ENCODE measurements at places on chromosomes 4 and X.

DNA sequence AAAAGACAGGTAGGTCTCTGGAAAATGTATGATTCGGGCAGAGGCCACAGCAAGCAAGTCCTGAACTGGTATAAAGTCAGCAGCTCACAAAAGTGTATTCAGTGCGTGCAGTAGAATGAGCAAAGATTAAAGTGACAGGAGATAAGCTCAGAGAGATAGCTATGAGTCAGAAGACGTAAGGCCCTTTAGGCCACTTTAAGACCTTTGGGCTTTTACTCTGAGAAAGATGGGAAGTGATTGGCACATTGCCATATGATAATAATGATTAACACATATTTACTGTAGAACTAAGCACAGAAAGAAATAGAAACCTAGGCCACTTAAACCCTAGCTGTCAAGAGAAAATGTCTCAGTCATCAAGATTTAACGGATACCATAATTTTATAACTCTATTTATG lies 51.7 kb downstream of the TBCK start:
- DNase-seq, result no peak

DNA sequence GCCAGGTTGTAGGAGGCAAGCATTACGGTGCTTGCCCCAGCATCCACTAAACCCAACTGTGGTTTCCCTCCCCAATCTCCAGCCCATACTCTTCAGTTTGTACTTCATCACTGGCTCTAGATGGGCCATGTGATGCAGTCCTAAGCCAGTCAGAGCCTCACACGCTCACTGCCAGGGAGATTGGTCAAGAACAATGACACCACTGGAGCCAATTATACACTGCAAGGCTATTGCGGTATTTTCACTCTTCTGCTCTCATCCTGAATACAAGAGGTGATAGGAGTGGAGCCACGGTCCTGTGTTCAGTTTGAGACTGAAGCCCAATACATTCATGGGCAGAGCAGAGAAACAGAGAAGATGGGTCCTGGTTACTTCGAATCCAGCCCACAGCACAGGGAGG lies 58.4 kb downstream of the SEPSECS start:
- no peak for DNase-seq

DNA sequence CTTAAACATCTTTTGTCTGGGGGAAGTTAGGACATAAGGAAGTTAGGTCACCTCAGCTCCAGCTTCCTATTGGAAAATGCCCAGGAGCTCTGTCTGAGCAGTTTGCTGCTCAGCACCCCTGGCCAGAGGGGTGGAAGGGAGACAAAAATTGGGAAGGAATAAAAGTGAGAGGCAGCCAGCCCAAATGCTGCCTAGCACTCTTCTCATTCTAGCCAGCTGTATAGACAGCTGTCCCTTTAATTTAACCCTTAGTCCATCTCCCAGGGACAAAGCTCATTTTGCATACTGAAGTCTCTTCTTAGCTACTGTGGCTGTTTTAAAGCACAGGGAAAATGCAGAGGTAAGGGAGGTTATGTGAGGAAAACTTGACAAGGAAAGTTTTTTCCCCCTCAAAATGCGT lies 89.5 kb upstream of the CITED1 start:
- no peak for DNase-seq

GRCh38 chr4:119537586-119537985 lies 91.0 kb downstream of the PDE5A start:
- DNase-seq, result no peak

GRCh38 chr4:86174506-86174905 lies 185.3 kb downstream of the MAPK10 start:
- no peak for DNase-seq

GRCh38 chr4:122012735-122013134 lies 60.9 kb upstream of the TRPC3 start:
- DNase-seq, result no peak

DNA sequence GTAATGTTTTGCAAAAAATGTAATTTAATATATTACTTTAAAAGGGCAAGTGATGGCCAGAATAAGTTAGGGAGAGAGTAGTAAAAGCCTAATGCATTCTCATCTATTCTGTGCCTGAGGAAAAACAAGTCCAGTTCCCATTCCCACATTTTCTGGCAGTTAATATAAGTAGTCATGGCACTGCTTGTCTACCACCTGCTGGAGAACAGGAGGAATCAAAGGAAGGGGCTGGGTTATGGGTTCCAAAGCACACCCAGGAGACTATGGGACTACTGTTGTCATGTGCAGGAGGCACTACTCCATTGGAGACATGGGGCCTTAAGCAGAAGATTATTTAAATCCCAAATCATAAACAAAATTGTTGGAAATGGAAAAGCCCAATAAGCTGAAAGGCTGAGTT lies 2618.6 kb downstream of the ARAP2 start:
- no peak for DNase-seq

- no peak for DNase-seq
Measured at GRCh38 chrX:140065961-140066662, 100.8 kb upstream of the CXorf66 start.

GRCh38 chr4:20362148-20362547 lies 110.4 kb downstream of the SLIT2 start:
- DNase-seq, result no peak

DNA sequence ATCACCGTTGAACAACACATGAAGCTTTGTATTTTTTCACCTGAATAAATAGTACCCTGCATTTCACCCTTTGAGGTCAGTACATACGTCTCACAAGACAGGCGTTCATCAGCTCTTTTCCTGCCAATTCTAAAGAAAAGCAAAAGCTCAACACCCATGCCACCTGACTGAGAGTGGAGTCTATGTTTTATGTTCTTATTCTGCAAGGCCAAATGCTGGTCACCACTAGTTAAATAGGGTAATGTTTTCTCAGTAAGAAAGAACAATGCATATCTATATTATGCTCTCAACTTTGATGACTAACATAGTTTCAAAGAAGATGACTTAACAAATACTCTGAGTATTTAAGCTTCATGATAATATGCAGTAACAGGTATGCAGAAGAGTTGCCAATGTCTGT lies 336.3 kb upstream of the BMP3 start:
- no peak for DNase-seq

DNA sequence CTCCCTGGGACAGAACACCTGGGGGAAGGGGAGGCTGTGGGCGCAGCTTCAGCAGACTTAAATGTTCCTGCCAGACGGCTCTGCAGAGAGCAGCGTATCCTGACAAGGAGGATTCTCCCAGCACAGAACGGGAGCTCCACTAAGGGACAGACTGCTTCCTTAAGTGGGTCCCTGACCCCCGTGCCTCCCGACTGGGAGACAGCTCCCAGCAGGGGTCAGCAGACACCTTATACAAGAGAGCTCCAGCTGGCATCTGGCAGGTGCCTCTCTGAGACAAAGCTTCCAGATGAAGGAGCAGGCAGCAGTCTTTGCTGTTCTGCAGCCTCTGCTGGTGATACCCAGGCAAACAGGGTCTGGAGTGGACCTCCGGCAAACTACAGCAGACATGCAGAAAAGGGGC lies 44.5 kb upstream of the FAAH2 start:
- no peak for DNase-seq

DNA sequence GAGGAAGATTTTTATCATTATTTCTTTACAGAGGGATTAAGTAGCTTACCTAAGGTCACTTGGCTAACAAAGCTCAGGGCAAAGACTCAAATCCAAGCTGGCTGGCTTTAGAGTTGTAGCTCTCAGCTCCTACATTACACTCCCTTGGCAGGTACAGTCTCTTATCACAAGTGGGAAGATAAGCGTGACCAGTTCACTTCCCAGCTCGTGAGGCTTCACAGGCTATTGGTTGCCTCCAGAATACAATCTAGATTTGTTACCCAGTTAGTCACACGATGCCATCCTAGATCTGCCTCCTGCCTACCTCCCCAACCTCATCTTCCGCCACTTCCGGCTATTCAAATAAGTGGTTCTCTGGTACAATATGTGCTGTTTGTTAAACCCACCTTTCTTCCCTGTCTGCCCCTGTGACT lies 3.7 kb downstream of the MMRN1 start:
- no peak for DNase-seq

DNA sequence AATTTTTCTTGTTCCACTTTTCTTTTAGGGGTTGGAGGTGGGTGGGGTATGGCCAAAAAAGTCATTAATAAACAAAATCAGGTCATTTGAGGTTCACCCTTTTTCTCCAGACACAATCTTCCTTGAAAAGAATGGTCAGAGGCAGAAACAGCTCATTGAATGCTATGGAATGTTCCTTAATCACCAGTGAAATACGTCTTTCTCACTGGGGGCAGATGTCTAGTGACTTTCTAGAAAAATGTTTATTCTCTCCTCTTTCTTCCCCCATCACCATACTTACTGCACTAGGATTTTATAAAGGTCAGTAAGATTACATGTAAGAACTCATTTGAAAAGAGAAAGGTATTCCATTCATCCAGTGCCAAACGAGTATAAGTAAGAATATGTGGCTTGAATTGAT lies 44.5 kb downstream of the MGST2 start:
- DNase-seq, result no peak

DNA sequence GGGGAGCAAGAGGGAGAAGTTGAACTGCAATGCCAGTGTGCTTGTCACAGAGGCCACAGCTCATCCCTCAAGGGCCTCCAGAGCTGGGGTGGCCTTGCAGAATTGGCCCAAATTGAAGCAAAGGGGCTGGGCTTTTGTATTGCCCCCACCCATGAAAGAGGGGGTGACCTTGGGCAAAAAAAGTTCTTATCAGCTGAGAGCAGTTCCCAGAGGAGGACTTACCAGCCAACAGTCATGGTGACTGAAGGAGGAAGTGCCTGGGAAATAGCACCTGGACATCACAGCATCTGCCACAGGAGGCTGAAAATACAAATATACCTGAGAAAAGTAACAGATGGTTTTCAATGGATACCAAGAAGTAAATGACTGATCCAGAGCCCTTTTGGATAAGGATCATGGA lies 262.4 kb downstream of the MID1IP1 start:
- no peak for DNase-seq

DNA sequence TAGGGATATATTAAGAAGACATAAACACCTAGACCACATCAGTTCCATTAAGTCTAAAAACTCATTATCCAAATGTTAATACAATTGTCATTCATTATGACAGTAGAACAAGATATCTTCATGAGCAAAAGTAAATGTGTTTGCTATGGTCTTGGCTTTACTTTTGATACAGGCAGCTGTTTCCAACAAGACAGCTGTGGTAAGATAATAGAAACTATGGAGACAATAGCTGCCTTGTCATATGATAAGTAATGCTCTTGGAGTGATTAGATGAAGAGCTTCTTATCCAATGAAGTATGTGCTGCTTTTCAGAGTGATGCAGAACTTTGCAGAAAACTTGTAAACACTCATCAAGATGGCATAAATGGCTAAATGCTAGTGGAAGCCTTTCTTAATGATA lies 1066.0 kb downstream of the FSTL5 start:
- DNase-seq, result no peak

- DNase-seq, result no peak
Measured at GRCh38 chrX:16826207-16826606, 39.9 kb downstream of the TXLNG start.

DNA sequence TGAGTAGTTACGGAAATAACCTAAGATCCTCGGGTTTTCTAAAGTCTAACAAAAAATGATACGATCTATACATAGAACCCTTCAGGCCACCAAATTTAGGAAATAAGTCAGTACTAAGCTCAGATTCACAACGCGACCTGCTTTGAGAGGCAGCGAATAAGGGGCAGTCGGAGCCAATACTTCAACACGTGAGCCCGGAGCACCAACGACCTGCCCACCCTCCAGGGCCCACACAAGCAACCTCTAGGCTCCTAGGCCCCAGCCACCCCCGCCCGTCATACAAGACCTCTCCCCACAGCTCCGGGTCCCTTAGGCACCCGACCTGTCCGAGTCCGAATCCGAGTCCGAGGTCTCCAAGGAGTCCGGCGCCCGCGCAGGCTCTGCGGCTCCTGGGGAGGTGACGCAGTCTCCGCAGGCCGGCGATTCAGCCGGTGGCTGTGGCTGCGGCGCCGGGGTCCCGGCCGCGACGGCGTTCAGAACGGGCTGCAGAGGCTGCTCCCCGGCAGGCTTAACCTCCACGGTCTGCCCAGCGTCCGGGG lies 580 bp downstream of the NAF1 start:
- DNase-seq, result no peak

DNA sequence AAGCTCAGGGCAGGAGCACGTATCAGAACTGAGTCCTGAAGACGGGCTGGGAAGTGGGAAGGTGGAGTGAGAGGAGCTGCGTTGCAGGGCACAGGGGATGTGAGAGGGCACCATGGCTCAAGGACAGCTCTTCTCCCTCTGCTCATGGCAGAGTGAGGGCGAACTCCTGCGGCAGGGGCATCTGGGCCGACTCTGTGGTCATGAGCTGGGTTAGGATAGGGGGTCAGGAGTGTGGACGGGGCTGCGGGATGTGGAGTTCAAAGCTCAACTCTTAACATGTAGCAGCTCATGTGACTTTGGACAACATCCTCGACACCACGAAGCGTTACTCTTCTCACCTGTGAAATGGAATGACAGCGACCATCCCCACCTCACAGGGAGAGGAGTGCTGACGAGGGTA lies 19.4 kb upstream of the SORCS2 start:
- DNase-seq, result no peak

GRCh38 chr4:8343262-8343966 lies 73.9 kb downstream of the HTRA3 start:
- DNase-seq, result no peak

GRCh38 chrX:91081873-91082272 lies 352.8 kb upstream of the PABPC5 start:
- DNase-seq, result no peak

- no peak for DNase-seq
Measured at GRCh38 chr4:24642981-24643547, 58.7 kb upstream of the DHX15 start.

- no peak for DNase-seq
Measured at GRCh38 chr4:184846531-184846930, 20.8 kb upstream of the ACSL1 start.

GRCh38 chrX:10083809-10084208 lies 73.0 kb upstream of the CLCN4 start:
- DNase-seq, result no peak

DNA sequence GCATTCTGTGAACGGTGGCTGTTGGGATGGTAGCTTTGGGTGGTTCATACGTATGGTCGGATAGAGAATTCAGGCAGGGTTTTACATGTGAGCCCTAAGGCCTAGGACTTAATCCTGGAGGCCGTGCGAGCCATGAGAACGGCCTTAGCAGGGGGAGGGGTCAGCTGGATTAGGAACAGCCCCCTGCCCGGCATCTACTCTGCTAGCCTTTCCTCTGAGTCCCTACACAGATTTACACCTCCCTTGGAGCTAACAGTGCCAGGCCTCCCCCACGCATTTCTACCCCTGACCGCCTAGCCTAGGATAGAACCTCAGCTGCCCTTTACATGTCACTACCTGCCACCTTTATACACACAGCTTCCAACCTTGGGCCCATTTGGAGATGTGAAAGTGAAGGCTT lies 7.1 kb downstream of the PRAF2 start:
- no peak for DNase-seq
